Hematopoietic multipotent progenitor cell treated with erythropoietin and hydrocortisone succinate and interleukin-3 and kit ligand, for 15 days (in vitro differentiated cells): ENCODE measurements at places on chromosomes 11 and 22.

DNA sequence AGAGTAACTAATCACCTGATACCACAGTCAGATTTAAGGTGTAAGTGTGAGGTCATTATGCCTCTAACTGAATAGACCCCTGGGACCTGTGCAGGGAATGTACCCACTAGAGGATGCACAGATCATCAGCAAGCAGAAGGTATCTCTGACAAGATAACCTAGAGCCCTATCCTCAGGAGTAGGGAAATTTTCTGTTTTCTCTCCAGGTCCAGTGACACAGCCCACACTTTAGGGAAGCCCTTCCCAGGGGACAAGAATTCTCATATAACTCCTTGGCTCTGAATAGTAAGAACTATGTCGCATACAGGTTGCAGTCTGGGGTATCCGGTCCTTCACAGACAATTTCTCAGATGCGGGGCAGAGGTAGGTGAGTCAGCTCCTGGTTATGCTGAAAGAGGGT lies at the start of gene OR52E5:
TSS of gene OR52E5 (plus strand) at position 301 of the 400 bp plus-strand sequence. CDS start 7,569 bp downstream, outside the sequence.
- DNase-seq = no peak

DNA sequence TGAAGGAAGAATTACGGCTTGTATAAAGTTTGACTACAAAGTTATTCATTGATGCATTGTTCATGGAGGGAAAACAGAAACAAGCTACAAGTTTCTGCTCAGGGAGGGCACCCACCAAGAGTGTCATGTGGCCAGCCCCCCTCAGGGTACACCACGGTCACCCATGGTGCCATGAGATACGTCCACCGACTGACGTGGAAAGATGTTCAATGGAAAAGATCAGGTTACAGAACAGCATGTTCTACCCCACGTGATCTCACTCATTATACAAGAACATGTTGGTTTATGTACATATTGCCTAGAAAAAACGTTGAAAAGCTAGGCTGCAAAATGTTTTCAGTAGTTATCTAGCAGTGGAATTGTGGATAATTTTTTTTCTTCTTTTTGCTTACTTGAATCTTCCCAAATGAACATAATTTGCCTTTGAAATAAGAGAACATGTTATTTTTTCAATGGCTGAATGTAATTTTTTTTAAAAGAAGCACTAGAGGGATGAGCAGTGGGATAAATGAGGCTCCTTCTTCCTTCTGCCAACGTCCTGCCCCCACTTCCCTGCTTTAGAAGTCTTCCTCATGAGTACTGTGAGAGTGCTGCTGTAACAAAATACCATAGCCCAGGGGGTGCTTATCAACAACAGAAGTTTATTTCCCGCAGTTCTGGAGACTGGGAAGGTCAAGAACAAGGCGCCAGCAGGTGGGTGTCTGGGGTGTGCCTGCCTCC lies 22.5 kb downstream of the RCN1 start:
- DNase-seq = no peak

DNA sequence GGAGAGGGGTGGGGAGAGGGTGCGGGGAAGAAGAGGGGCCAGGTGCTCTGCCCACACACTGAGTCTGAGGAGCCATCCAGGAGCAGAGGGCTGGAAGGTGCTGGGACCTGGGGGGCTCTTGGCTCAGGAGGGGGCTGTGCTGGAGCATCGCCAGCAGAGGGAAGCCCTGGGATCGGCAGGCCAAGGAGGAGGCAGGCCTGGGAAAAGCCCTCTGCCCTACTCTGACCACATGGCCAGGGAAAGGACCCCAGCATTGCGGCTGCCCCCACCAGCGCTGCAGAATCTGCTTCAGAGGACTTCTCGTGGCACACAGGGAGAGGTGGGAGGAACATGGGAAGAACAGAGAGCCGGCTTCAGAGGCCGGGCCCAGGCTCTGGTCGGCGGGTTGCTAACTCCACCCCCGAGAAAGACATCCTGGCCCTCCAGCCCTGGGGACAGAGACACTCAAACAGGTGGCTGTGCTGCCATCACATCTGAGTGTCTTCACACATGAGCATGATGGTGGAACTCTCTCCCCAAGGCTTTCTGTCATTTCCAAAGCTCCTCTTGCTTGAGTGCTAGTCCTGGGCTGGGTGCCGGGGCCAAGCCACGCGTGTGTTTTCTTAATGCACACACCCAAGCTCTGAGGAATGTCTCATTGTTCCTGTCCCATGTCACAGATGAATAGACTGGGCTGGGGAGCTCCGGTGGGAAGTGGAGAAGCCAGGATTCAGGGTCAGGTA lies 1378.0 kb downstream of the BRD1 start:
- no peak for DNase-seq

DNA sequence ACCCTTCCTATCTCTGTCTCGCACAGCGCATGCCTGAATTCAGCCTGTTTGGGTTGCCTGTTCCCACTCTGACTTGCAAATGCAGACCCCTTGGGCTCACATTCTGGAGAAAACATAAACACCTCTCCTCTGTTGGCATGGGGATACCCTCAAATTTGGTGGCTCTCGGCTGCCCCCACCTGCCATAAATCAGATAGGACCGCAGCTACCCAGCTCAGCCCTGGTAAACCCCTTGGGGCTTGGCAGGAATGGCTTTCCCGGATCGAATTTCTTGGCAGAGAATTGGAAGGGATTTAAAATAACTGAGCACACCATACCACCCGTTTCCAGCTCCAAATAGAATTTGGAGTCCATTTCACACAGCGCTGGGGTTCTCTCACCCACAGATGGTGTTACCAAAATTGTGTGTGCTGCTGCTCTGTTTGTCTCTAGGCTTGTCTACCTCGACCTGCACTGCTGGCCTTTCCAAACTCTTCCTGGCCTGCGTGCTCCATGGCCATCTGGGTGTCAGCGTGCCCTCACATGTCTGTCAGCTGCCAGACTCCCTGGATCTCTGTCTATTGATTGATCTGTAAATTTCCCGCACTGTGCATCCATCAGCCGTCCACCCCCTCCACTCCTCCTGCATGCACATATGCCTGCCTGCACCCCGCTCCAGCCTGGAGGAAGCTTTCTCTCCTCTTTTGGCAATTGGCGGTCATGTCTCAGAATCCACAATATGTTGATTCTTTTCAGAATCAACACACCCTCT lies 134.0 kb downstream of the NTM start:
- no peak for DNase-seq

GRCh38 chr11:83643115-83643514 lies 356.9 kb upstream of the CCDC90B start:
- DNase-seq = no peak

DNA sequence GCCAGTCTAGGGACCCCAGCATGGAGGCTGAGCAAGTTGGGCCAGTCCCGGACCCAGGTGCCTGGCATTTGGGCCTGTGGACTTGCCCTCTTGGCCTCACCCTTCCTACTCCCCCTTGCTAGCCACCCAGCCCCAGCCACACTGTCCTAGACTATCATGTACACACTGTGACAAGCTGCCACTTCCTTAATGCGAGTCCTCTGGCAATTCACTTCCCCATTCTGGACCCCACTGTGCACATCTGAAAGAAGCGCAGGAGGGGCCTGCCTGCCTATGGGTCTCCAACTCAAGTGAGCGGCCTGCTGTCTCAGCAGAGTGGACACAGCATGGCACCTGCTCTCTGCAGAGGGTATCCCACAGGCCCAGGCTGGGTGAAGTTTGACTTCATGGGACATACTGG lies 68.5 kb upstream of the LMO1 start:
- DNase-seq = no peak

- DNase-seq = no peak
Observed at GRCh38 chr22:18145676-18146388, 4.1 kb upstream of the USP18 start.

DNA sequence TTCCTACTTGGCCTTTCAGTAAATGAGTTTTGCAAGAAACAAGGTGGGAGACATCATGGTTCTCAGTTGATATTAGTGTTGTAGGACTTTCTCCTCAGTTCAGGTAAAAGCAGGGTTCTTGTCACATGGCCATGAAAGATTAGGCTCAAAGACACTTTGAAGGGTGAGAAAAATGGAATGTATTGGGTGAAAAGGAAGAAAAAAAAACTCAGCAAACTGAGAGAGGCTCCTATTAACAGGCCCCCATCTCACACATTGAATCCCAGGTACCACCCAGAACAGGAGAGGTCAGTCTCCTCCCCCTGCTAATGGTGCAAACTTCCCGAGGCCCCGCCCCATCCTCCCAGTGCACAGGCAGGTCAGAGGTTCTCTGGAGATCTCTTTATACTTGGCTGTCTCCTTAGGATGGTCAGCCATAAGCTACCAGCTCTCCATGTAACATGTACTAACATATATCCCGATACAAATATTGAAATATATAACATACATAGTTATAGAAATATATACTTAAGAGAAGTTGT lies 62.2 kb downstream of the MICAL2 start:
- DNase-seq = no peak

DNA sequence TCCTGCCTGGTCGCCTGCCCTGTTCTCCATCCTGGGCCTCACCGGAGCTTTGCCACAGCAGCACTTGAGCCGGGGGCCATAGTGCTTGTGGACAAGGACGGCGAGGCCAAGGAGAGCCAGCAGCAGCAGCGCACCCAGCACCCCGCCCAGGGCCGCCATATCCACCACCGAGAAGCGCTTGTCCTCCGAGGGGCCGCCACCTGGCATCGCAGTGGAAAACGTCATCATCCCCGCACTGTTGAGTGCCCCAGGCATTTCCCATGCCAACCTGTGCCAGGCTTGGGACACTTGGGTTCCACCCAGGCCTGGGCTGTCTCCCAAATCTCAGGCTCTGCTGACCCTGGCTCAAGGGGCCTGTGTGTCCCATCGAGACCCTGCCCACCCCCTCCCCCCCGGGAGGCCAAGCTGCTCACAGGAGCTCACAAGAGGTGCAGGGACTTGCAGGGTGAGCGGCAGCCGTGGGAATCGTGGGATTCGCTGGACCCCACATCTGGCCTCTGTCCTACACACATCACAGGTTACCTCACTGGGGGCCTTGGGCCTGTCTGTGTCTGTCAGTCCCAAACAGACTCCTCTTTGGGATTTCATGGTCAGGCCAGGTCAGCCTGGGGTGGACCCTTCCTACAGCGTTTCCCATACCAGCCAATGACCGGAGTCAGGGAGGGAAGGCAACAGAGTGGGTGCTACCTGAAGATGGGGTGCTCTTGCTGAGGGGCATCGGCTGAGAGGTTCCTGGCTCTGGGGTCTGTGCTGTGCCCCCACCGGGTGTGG lies 2.3 kb upstream of the IRF7 start:
- DNase-seq = no peak

GRCh38 chr22:41782316-41782715 lies 18.2 kb upstream of the CCDC134 start:
- no peak for DNase-seq

DNA sequence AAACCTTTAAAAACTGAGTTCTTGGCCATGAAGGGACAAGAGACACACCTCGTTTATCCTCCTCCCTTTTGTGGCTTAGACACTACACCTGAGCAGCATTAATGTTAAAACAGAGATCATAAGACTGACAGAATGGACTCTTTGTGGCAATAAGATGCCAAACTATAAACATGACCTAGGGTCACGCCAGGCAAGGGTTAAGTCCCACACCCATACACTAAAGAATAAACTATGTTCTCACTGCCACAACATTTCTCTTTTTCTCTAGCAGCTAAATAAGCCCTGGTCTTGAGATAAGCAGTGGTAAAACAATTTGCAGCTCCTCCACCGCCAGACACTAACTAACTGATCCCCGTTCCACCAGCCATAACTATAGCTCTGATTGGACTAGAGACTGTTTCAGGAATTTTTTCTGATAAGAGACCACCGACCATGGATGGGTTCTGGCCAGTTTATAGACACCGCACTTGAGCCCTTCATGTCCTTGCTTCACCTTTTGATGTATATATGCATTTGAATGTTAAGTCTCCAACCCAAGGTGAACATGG lies 4.9 kb upstream of the SLCO2B1 start:
- DNase-seq = no peak

DNA sequence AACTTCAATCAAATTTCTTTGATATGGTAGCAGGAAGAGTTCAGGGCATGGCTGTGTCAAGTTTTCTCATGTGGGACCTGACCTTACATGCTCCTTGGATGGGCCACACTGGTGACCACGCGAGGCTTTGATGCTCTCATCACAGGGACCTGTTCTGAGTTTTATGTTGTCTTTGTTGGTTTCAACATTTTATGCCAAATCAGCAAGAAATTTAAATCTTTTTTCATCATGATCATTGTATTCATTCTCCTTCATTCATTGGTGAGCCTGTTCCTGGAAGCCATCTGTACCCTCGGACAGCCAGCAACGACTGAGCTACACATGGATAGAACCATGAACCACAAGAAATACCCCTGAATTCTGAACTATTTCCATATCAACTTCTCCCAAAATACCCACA lies 10.5 kb upstream of the NFAM1 start:
- no peak for DNase-seq

DNA sequence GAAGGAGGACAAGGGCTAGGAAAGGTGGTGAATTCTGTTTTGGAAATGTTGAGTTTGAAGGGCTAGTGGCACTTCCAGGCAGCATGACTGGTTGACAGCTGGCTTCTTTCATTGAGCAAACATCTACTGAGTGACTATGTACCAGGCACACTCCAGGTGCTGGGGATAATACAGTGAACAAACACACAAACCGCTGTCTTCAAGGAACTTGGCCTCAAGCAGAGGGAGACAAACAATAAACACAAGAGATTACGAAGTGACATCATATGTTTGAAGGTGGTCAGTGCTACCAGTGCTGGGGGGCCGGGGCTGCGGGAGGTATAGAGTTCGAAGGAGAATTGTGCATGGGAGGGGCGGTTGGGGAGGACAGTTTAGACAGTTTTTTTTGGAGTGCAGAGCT lies 197.0 kb upstream of the SORL1-AS1 start:
- no peak for DNase-seq

DNA sequence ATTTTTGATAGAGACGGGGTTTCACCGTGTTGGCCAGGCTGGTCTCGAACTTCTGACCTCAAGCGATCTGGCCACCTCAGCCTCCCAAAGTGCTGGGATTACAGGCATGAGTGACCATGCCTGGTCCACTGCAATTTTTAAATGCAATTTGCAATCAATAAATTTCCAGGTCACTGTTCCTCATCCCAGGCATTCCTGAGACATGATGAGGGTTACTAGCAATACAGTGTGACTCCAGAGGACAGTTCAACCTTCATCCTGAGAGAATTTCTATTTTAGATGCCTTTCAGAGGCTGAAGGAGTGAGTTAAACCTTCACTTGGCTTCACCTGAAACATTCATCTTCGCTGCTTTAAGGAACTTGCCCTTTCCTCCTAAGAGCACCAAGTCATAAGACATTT lies 9.7 kb upstream of the UBASH3B start:
- no peak for DNase-seq

- DNase-seq = peak; percentile 12
Observed at GRCh38 chr22:47192651-47193437, 430.4 kb downstream of the TBC1D22A start.

DNA sequence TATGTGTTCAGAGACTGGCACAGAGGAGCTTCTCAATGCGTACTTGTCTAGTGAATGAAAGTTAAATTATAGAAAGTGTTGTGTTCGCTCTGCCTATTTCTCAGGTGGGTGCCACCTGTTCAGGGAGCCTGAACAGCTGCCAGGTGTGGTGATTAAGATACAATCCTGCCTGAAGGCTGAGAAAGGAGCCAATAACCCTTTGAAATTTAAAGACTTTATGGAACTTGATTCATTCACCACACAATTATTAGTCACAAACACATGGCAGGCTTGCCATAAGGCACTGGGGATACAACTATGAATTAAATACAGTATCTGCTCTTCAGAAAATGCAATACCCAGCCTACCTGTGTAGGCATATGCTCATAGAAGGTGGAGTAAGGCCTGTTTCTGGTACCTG lies 92.9 kb upstream of the AMOTL1 start:
- no peak for DNase-seq

- peak; percentile 80 for DNase-seq
Observed at GRCh38 chr11:68146704-68147474, 25.7 kb upstream of the CHKA start.

GRCh38 chr11:18669711-18670110 lies 28.9 kb upstream of the TMEM86A start:
- no peak for DNase-seq

- DNase-seq = no peak
Observed at GRCh38 chr11:83914995-83915394, 628.8 kb upstream of the CCDC90B start.
